Natural killer cell (primary cell): ENCODE measurements at places on chromosomes 5 and 9.

GRCh38 chr5:123180178-123180577, 91.1 kb downstream of the PRDM6 start:
- DNase-seq = no peak

- DNase-seq = no peak
Measured at GRCh38 chr5:92652756-92653155, 928.3 kb downstream of the NR2F1-AS1 start.

DNA sequence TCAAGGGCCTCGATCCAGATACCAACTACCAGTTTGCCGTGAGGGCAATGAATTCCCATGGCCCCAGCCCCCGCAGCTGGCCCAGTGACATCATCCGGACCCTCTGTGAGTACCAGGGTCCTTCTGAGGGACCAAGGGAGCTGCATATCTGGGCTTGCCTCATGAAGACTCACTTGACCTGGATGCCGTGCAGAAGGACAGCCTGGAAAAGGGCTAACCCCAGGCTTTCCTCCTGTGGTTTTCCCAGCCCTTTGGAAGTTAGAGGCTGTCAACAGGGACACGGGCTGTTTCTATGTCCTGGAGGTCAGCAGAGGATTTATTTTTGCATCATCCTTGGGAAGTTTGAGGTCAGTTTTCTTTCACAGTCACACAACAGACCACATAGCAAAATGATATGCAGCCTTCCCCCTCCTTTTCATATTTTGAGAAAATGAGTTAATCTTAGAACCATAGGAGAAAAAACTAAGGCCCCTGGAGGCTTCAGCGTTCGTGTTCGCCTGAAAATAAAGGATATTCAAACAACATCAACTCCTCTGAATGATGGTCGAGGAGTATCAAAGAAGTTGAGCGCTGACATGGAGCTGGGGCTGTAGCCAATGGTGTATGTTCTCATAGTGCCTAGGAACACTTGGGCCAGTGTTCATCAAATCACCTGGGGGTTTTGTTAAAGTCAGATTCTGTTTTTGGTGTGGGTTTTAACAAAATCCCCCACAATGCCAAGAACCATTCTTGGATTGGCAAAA, 112.2 kb downstream of the EGFLAM start:
- DNase-seq = no peak

- DNase-seq = no peak
Measured at GRCh38 chr5:52786949-52787599, 642 bp upstream of the ITGA1 start.

DNA sequence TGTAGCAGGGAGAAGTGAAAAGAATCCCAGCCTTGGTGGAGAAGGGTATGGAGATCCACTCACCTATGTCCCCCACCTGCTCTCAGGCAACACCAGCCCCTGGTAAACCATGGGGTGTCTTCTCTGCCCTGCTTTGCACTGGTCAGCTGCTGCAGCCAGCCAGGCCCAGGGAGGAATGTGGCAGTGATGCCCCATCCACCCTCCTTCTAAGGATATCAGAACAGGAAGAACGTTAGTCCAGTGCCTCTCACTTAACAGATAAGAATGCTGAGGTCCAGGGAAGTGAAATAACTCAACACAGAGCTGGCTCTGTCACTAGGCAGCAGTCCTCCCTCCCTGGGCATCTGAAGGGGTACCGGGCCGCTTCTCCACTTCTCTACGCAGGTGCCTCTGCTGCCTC, 9.7 kb upstream of the PPIC start:
- DNase-seq = no peak

GRCh38 chr5:68047035-68047434, 168.5 kb upstream of the PIK3R1 start:
- DNase-seq = no peak

GRCh38 chr9:8653855-8654254, 854.3 kb upstream of the DMAC1 start:
- DNase-seq = no peak

- DNase-seq = no peak
Measured at GRCh38 chr5:156036640-156037039, 290.3 kb upstream of the SGCD start.

- no peak for DNase-seq
Measured at GRCh38 chr5:1763548-1763911, 36.1 kb downstream of the MRPL36 start.

GRCh38 chr9:38694676-38695075, 25.3 kb downstream of the FAM240B start:
- no peak for DNase-seq

GRCh38 chr5:143226872-143227271, 176.6 kb downstream of the NR3C1 start:
- DNase-seq = no peak

DNA sequence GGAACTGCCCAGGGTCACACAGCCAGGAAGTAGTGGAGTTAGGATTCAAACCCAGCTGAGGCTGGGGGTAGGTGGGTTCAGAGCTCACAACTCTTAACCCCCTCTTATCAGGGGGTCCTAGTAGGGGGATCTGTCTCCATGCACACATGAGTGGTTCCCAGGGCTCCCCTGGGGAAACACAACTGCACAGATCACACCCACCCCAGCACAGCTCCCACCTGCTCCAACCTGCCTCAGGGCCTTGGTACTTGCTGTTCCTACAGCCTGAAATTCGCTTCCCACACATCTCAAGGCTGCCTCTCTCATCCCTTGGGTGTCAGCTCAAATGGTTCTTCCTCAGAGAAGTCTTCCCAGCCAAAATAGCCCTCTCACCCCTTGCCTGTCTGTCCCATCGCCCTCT, 4.8 kb downstream of the SNCB start:
- DNase-seq = no peak

GRCh38 chr5:138943599-138944173, 68.6 kb upstream of the LRRTM2 start:
- no peak for DNase-seq

GRCh38 chr9:32899181-32899580, 102.2 kb downstream of the APTX start:
- DNase-seq = no peak

DNA sequence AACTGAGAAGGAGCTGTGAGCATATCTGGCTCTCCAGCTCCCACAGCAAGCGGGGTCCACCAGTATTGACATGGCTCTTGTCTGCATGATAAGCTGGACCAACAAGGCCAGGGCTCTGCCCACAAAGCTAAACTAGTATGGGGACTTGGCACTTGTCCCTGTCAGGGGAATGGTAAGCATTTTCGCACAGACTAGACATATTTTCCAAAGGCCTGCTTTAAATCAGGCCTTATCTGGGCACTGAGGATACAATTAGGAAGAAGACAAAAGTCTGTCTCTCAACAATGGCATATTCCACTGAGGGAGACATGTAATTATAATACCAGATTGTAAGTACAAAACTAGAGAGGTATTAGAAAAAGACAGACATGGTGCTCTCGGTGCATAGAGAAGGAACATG, 32.1 kb downstream of the CSF2 start:
- DNase-seq = no peak

DNA sequence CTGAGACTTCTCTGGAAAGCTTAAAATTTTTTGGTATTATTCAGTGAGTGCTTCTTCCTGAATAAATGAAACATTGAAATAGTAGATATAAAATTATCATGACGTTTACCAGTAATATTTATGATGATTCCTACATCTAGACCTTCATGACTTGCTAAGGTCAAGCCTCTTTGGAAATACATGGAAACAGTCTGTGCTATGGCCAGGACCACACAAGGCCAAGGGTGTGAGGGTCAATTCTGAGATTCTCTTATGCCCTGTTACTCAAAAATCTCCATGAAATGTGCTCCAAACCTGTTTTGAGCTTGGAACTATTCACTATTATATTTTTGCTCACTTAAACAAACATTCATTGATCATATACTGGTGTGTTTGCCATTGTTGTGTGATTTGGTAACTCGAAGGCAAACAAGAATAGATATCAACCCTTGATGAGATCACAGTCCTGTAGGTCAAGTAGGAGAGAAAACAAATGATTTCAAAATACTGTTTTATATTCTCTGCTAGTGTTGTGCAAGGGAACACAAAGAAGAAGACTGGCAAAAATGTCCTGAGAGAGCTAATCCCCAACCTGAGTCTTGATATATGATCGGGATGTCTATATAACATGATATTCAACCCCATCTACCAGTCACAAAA, 1254.9 kb upstream of the DMAC1 start:
- DNase-seq = no peak

GRCh38 chr5:45037927-45038326, 229.2 kb downstream of the MRPS30 start:
- no peak for DNase-seq

DNA sequence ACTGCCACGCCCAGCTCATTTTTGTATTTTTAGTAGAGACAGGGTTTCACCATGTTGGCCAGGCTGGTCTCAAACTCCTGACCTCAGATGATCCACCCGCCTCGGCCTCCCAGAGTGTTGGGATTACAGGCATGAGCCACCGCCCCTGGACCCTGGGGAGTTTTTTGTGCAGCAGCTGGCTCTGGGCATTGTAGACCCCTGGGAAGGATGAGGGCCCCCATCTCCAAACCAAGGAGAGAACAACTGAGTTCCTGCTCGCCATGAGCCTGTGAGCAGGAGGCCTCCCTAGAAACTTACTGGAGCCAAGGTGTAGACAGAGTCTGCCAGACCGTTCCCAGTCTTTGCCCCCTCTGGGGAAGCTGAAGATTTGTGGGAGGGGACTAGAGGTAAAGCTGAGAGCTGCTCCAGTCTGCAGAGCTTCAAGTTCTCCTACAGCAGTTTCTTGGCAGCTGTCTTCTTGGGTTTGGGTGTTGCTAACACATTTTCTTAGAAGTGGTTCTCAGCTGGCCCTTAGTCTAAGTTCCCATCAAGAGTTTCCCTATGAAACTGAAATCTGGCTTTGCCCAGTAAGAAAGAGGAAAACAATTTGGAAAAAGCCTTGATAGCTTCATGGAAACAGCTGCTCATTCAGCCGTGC, 12.4 kb downstream of the NUDT2 start:
- no peak for DNase-seq

DNA sequence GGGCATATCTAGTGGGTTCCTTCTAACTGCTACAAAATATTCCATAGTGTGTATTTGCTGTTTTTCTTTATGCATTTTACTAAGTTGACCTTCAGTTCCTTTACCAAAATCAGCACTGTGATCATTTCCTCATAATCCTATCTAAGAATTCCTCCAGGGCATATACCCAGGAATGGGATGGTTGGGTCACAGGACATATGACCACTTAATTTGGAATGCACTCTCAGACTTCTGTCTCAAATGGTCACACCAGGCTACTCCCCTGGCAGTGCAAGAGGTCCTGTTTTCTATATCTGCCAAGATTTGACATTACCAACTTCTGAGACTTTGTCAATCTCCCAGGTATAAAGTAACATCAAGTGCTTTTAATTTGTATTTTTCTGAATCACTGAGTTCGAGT, 63.9 kb downstream of the ADAMTS12 start:
- DNase-seq = no peak

DNA sequence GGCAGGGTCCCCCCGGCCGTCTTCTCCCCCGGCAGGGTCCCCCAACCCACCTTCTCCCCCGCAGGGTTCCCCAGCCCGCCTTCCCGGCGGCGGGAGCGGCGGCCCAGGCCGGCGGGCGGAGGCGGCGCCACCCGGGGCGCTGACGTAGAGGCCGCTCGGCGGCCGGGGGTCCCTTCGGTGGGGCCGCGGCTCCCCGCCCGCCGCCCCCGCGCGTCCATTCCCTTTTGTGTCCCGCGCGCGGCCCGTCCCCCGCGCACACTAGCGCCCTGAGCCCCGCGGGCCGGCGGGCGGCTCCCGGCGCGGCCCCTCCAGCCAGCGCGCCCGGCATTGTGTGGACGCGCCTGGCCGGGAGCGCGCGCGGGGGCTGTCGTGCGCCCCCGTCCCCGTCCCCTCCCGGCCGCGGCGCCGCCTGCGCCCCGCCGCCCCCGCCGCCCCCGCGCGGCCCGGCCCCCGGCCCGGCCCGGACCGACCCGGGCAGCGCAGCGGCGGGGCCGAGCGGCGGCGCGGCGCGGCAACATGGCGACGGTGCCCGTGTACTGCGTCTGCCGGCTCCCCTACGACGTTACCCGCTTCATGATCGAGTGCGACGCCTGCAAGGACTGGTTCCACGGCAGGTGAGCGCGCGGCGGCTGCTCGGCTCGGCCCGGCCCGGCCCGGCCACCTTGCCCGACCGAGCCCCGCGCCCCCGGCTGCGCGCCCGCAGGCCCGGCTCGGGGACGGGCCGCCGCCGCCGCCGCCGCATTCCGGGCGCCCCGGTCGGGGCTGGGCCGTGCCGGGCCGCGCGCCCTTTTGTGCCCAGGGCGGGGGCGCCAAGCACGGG, at the start of gene PHF2:
TSS of gene PHF2 (plus strand) at position 327 of the 820 bp plus-strand sequence. CDS start at position 517, 190 bp downstream.
- peak; percentile 25 for DNase-seq

GRCh38 chr9:123048748-123049147, 15.3 kb downstream of the GPR21 start:
- no peak for DNase-seq

DNA sequence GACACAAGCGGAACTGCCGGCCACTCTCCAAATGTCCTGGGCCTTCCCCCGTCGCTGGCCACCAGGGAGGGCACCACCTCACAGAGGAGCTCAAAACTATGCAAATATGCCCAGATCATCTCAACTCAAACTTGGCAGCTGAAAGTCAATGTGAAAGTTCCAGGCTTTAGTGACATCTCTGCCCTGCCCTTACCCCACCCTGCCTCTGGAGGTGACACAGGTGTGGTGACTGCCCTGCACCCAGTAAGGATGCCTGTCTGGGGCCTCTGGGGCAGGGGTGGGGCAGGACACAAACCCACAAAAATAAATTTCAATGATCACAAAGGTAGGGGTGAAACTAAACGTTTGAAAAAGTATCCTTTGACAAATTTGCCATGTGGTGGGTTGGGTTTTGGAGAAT, 213.4 kb downstream of the HSPA4 start:
- no peak for DNase-seq

- DNase-seq = no peak
Measured at GRCh38 chr9:86713970-86714369, 233.3 kb downstream of the GAS1 start.

GRCh38 chr5:42621662-42622061, 135.0 kb upstream of the CCDC152 start:
- DNase-seq = no peak

GRCh38 chr5:1294835-1295649, at the start of gene TERT:
TSS of gene TERT (minus strand) at chr5:1295068. CDS start at chr5:1294989, 79 bp downstream.
- peak; percentile 77 for DNase-seq

GRCh38 chr9:99169982-99170761, 51.6 kb downstream of the ALG2 start:
- DNase-seq = no peak

- DNase-seq = no peak
Measured at GRCh38 chr5:94508461-94509148, 109.8 kb downstream of the KIAA0825 start.

- DNase-seq = no peak
Measured at GRCh38 chr9:137555179-137555578, 3.5 kb downstream of the MRPL41 start.
